Small intestine (tissue), 16 donors: ENCODE measurements at places on chromosomes 5 and 9. TPM values are rescaled to one million over a fixed set of nuclear protein-coding genes. Genes with fewer than 3 reads are reported as not detected.
A peak's percentile ranks its signal among the peaks of the same experiment; 100 is the strongest.

GRCh38 chr5:59008816-59009473 is 426.1 kb downstream of the RAB3C start:
- no peaks in the 10 kb centered on the region for H3K36me3 ChIP-seq
- no peak overlapping the region for H3K27ac ChIP-seq
- no peaks in the 10 kb centered on the region for H3K27me3 ChIP-seq
- no peak overlapping the region for H3K4me3 ChIP-seq

- no peaks in the 10 kb centered on the region for H3K36me3 ChIP-seq
- no peaks in the 10 kb centered on the region for H3K27me3 ChIP-seq
- H3K4me1 ChIP-seq, result no peaks in the 10 kb centered on the region
- H3K27ac ChIP-seq, result no peak overlapping the region
- no peak for DNase-seq
Observed at GRCh38 chr5:138620663-138621224, 45.5 kb upstream of the HSPA9 start.

- peaks cover 23% of the 10 kb centered on the region for H3K4me1 ChIP-seq
- no peak overlapping the region for H3K27ac ChIP-seq
- DNase-seq, result peak; percentile 42
- no peaks in the 10 kb centered on the region for H3K27me3 ChIP-seq
- peak overlapping the region; percentile 29 for H3K4me3 ChIP-seq
- no peaks in the 10 kb centered on the region for H3K36me3 ChIP-seq
Observed at GRCh38 chr5:103260951-103261350, 2.4 kb downstream of the MACIR start.

DNA sequence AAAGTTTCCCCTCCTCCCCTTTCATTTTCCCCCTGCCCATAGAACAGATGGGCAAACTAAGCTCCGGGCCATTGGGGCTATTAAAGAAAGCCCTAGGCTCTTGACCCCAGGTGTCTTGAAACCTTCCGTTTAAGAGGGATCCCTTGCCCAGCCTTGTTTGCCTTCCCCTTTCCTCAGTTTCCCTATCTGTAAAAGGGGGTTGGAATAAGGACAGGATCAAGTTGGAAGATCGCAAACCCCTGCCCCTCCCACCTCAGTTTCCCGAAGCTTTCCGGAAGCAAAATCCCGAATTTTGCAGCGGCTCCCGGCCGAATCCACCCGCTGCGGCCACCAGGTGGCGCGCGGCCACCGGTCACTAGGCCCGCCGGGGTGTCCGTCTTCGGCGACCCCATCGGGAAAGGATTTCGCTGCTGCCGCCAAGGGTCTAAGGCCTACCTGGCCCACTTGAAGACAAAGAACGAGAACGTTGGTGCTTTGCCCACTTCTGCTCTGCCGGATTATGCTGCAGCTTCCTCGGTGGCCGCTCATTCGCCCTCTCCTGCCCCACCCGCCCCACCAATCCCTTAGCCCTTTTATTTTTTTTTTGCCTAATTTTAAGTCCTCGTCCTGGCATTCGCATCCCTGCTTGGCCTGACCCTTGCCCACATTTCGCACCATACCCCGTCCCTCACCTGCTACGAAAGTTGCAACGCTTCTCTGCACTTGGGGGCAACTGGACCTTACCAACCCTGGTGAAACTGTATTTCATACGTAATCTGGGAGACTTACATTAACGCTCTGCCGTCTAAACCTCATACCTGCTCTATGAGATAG is 962 bp upstream of the NR6A1 start:
- H3K36me3 ChIP-seq, result no peaks in the 10 kb centered on the region
- peaks cover 22% of the 10 kb centered on the region for H3K4me1 ChIP-seq
- peak overlapping the region; percentile 72 for H3K4me3 ChIP-seq
- H3K27me3 ChIP-seq, result peaks cover 14% of the 10 kb centered on the region
- H3K27ac ChIP-seq, result peak overlapping the region; percentile 45

GRCh38 chr5:133393776-133394476 is 218.4 kb downstream of the FSTL4 start:
- no peaks in the 10 kb centered on the region for H3K36me3 ChIP-seq
- no peak overlapping the region for H3K27ac ChIP-seq
- H3K4me1 ChIP-seq, result no peaks in the 10 kb centered on the region
- H3K27me3 ChIP-seq, result no peaks in the 10 kb centered on the region
- no peak overlapping the region for H3K4me3 ChIP-seq

DNA sequence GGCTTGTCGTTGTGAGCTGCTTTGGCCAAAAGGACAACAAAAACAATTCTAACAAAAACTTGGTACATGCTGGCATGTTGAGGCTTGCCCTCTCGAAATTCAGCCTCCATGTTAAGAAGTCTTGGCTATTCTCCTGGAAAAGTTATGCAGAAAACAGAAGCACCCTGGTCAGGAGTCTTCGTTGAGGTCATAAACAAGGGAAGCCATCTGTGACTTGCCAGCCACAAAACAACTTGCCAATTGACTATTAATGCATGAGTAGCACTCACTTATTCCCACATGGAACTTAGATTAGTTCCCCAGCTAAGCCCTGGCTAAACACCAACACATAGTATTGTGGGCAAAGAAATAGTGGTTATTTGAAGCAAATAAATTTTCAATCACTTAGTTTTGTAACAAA is 521.0 kb upstream of the CHD1 start:
- H3K27me3 ChIP-seq, result no peaks in the 10 kb centered on the region
- no peaks in the 10 kb centered on the region for H3K36me3 ChIP-seq
- H3K4me1 ChIP-seq, result no peaks in the 10 kb centered on the region
- no peak for DNase-seq

GRCh38 chr5:158483281-158483860 is 616.3 kb downstream of the EBF1 start:
- H3K4me3 ChIP-seq, result no peak overlapping the region
- H3K36me3 ChIP-seq, result no peaks in the 10 kb centered on the region
- DNase-seq, result peak; percentile 12
- H3K4me1 ChIP-seq, result no peaks in the 10 kb centered on the region
- no peak overlapping the region for H3K27ac ChIP-seq
- H3K27me3 ChIP-seq, result no peaks in the 10 kb centered on the region

DNA sequence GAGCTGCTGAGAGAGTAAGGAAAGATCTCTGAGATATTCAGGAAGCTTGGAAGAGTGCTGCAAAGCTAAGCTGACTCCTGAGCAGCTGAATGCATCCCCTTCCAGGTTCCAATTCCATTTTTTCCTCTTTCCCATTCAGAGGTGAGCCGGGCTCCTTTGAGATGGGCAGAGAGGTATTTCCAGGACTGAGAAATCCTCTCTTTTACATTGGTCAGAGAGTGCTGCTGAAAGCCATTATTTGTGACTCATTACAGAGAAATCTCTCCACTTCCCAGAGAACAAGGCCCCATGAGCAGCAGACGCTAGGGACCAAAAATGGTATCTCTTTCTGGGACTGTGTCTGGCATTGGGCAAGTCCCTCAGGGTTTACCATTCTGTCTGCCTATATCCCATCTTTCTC is 3.7 kb downstream of the MCTP1 start:
- no peaks in the 10 kb centered on the region for H3K36me3 ChIP-seq
- DNase-seq, result no peak
- peaks cover 14% of the 10 kb centered on the region for H3K4me1 ChIP-seq
- no peak overlapping the region for H3K4me3 ChIP-seq
- H3K27me3 ChIP-seq, result peaks cover 6% of the 10 kb centered on the region
- no peak overlapping the region for H3K27ac ChIP-seq

DNA sequence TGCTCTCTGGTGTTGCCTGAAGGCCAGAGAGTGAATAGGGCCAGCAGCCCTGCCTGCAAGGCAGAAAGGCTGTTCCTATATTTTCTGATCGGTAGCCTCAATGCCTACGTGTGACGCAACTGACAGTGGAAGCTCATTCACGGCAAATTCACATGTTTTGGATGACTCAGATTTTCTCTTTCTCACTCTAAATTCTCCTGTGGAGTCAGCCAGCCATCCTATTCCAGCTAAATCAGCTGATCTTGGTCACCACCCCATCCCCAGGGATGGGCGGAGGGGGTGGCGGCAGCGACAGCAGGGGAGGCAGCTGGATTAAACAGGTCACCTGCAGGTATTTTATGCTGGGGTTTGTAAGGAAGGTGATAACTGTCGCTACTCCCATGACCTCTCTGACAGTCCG is 52.3 kb downstream of the ZNF510 start:
- no peaks in the 10 kb centered on the region for H3K36me3 ChIP-seq
- peaks cover 2% of the 10 kb centered on the region for H3K27me3 ChIP-seq
- no peaks in the 10 kb centered on the region for H3K4me1 ChIP-seq
- no peak overlapping the region for H3K27ac ChIP-seq
- DNase-seq, result no peak

DNA sequence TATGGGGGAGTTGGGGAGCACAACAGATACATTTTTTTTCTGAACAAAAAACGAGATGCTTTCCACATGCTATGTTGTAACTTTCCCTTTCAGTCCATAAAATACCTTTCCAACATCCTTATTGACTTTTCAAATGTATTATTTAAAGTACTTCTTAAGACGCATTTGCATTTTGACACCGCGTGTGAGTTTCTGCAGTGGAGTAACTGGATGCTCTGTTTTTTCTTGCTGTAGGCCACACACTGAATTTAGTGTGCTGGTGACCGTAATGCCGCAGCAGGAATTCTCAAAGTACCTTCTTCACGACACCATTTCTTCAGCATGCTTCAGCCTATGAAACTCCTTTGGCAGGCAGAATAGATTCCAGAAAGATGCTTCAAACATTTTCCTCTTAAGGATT is 14.3 kb upstream of the EPB41L4B start:
- H3K27ac ChIP-seq, result no peak overlapping the region
- no peaks in the 10 kb centered on the region for H3K36me3 ChIP-seq
- no peaks in the 10 kb centered on the region for H3K27me3 ChIP-seq
- no peaks in the 10 kb centered on the region for H3K4me1 ChIP-seq
- no peak for DNase-seq
- no peak overlapping the region for H3K4me3 ChIP-seq

DNA sequence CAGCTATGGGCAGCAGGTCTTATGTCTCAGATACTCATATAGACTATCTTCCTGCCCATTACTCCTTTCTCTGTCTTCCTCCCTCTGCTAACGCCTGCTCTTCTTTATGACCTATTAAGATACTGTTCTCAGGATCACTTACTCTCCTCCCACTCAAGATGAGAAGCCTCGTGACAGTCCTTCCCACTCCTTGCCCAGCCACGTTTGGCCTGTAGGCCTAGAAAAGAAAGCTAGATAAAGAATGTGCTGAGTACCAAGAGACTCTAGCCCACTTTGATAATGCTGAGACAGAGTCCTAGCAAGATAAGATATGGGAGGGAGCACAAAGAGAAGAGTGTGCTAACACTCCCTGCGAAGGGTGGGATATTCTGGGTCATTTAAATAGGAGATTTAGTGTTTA is 6.8 kb upstream of the DENND4C start:
- H3K36me3 ChIP-seq, result no peaks in the 10 kb centered on the region
- no peak overlapping the region for H3K4me3 ChIP-seq
- peaks cover 2% of the 10 kb centered on the region for H3K4me1 ChIP-seq
- H3K27me3 ChIP-seq, result no peaks in the 10 kb centered on the region

DNA sequence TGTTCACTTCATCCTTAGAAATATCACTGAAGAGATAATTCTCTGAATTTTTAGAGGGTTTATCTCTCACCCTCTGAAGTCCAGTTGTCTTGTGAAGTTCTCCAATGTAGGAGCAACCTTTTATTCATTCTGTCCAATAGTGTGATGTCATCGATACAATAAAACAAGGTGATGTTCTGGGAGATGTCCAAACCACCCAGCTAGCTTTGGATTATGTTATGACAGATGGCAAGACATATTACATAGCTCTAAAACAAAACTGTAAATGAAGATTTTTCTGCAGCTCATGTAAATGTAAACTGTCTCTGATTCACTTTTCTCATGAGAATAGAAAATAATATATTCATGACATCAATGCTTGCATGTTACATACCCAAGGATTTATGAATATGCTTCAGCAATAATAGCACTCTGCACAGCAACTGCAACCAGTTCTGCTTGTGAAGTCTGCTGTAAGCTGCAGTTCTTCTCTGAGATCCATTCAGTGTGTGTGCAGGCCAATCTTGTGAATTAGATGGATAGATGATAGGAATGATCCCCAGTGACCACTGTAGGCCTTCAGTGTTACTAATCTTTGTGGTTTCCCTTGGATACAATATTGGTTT is 172.6 kb upstream of the CDH12 start:
- no peak overlapping the region for H3K4me3 ChIP-seq
- no peaks in the 10 kb centered on the region for H3K4me1 ChIP-seq
- no peak overlapping the region for H3K27ac ChIP-seq
- DNase-seq, result no peak
- no peaks in the 10 kb centered on the region for H3K27me3 ChIP-seq
- no peaks in the 10 kb centered on the region for H3K36me3 ChIP-seq

DNA sequence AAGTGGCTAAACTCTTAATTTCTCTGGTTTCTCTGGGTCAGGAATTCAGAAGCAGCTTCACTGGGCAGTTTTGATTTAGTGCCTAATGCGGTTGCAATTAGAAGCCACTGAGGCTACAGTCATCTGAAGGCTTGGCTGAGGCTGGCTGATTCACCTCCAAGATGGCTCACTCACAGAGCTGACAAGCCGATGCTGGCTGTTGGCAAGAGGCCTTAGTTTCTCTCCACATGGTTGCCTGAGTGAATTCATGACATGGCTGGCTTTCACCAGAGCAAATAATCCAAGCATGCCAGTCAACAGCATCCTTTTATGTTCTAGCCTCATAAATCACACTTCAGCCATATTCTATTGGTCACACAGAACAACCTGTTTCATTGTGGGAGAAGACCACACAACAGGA is 2.8 kb upstream of the CDK7 start:
- H3K4me3 ChIP-seq, result no peak overlapping the region
- H3K4me1 ChIP-seq, result peaks cover 6% of the 10 kb centered on the region
- no peak overlapping the region for H3K27ac ChIP-seq
- peaks cover 13% of the 10 kb centered on the region for H3K36me3 ChIP-seq
- H3K27me3 ChIP-seq, result no peaks in the 10 kb centered on the region

DNA sequence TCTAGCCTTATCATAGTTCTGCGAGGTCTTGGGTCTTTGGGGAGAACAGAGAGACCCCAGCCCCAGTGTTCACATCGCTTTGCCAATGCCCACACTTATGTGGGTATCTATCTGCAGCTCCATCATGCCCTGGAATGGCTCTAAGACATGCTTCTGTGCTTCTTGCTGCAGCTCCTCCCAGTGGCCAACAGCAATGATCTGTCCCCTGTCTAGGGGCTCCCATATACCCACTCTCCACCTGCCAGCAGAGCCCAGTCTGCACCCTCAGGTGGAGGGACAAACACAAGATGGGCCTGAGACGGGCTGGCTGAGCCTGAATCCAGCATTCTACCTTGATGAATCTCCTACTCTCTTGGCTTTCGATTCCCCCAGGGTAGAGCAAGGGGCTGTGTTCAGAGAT is 14.6 kb upstream of the DAP start:
- H3K4me3 ChIP-seq, result no peak overlapping the region
- H3K36me3 ChIP-seq, result no peaks in the 10 kb centered on the region
- no peaks in the 10 kb centered on the region for H3K27me3 ChIP-seq
- no peaks in the 10 kb centered on the region for H3K4me1 ChIP-seq
- no peak overlapping the region for H3K27ac ChIP-seq

Gene KIF4B
- not detected for polyA plus RNA-seq

Gene PRUNE2
- polyA plus RNA-seq, result 62.1 TPM

Gene OR1J2
- not detected for polyA plus RNA-seq

Gene PRDM9
- polyA plus RNA-seq, result not detected

Gene UAP1L1
- 25.8 TPM for polyA plus RNA-seq

Gene C9orf43
- 0.42 TPM for polyA plus RNA-seq

Gene C5orf46
- polyA plus RNA-seq, result not detected

Gene KCNV2
- not detected for polyA plus RNA-seq
